ENCODE measurements at places on chromosomes 13 and 19.

GRCh38 chr13:64540468-64540867 lies 2689.7 kb downstream of the PCDH9 start:
- DNase-seq: no peak

- no peak for DNase-seq
Measured at GRCh38 chr13:40348096-40348679, 318.3 kb downstream of the FOXO1 start.

GRCh38 chr19:53981376-53981951 lies 10.0 kb upstream of the CACNG6 start:
- no peak for DNase-seq

- DNase-seq: no peak
Measured at GRCh38 chr19:56690670-56691069, 19.1 kb upstream of the ZNF835 start.

GRCh38 chr19:12789904-12790619 lies 1.2 kb upstream of the JUNB start:
- peak; percentile 87 for DNase-seq

- DNase-seq: no peak
Measured at GRCh38 chr13:85278851-85279250, 520.4 kb downstream of the SLITRK6 start.

DNA sequence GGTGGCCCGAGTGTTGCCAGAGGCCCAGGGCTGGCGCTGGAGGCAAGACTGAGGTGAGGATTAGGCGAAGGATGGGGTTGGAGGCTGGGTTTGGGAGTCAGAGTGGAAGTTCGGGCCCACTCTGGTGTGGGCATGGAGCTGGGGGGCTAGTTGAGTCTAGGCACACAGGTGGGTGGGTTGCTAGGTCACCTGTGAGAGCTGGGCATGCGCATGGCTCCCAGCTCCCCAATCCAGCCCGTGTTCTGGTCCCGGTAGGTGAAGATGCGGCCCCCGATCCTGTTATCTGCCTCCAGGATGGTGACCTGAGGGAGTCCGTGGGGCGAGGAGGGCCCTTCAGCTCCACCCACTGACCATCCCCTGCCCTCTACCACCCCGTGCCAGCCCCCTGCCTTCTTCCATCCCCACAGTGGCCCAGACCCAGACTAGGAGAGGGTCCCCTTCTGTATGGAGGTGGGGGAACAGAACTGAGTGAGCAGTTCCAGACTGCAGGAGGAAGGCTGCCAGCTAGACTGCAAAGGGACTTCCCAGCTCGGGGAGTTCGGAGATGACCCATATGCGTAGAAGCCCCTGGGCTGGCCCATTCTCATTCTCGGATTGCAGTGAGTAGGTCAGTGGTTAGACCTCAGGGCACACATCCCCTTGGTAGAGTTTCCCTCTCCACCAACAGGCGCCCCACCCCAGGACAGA lies 1.7 kb downstream of the IL4I1 start:
- DNase-seq: no peak

DNA sequence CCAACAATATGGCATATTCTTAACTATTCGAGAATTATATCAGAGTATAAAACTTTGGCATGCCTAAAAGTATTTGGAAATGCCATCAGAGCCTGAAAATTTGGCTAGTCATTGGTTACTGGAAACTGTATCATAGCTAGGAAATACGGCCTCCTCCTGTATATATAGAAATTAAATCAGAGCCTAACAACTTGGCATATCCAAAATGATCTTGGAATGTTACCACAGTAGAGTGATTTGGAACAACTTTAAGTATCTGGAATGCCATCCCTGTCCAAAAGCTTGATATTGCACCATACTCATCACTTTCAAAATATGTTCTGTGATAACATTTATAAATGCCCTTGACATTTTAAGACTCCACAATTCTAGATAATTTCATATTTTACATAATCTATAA lies 335.8 kb downstream of the SLITRK1 start:
- no peak for DNase-seq

- no peak for DNase-seq
Measured at GRCh38 chr19:1486720-1487575, 3.2 kb downstream of the PCSK4 start.

GRCh38 chr19:15776991-15777970 lies 10.2 kb upstream of the OR10H5 start:
- no peak for DNase-seq

- peak; percentile 6 for DNase-seq
Measured at GRCh38 chr13:87827479-87827878, 156.3 kb downstream of the SLITRK5 start.

DNA sequence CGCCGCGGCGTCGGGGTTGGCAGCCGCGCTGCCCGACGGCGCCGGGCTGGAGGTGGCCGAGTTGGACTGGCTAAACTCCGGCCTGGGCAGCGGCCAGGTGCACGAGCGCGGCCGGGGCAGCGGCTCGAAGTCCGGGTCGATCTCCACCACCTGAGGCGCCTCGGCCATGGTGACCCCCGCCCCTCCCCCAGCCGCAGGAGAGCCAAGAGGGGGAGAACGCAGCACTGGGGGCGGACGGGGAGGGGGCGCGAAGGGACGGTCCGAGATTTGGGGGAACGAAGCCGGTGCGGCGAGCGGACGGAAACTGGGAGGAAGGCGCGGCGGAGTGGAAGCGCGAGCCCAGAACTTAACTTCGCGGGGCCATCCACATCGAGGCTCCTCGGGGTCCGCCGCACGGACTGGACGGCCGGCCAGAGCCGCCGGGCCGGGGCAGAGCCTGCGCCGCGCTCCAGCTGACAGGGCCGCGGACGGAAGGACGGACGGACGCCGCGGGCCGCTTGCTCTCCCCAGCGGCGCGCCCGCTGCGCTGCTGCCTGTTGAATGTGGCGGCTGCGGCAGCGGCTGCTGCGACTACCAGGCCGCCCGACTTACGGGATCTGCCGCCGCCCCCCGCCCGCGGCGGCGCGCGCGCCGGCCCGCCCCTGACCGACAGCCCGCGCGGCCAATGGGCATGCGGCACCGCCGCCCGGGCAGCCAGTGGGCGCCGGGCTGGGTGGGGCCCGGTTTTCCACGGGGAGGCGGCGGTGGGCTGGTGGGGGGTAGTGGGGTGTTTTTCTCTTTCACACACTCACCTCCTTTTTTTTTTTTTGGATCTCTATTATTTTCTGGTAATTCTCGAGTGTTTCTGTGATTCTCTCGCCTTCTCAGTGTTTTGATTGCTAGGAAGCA lies at the start of gene FOXO1:
FOXO1 (minus strand) TSS at position 597 of the 888 bp plus-strand sequence; CDS start at position 168, 429 bp downstream.
- peak; percentile 83 for DNase-seq

DNA sequence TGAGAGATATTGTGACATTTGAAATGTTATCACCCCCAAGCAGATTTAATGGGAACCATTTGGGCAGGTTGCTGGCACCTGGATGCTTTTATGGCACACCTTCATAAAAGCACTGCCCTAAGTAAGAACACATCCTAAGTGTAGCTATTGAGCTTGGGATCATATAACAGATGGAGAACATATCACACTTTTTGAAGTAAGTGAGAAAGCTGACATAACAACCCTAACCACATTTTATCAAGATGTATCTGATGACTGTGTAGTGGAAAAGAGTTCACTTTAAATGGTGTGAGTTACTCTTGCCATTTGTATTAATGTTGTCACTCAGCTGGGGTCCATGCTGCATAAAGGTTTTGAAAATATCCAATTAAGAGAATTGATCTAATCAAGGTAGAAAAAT lies 287.9 kb downstream of the DCLK1 start:
- no peak for DNase-seq

DNA sequence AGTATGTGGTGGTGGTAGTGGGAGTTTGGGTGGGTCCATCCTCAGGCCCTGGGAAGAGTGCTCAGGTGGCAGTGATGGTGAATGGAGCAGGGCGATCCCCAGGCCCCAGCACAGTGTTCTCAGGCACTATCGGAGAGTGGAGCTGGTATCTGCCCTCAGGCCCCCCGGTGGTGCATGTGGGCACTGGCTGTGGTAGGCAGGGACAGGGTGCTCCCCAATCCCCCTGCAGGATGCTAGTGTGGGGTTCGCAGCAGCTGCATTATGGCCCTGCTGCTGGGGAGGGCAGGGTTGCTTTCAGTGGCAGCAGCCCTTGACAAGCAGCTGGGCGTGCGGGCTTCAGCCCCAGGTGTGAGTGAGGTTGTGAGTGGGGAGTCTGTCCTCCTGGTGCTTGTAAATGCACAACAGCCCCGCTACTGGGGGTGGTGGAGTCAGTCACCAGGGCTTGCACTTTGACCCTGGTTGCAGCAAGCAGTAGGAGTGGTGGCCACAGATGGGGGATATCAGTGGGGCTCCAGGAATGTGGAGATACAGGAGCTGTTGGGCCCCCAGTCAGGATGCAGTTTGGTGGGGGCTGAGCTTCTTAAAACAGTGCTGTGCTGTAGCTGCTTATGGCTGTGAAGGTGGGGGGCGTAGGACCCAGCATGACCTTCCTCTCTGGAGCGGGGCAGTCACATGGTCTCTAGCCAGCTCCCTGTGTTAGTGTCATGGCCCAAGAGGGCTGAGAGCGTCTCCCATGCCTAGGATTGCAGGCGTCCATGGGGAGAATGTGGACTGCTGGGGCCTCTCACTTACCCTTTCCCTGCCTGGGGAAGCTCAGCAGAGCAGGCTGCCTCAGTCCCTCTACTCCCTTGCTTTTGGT lies 38.7 kb upstream of the ARHGEF7 start:
- DNase-seq: no peak

GRCh38 chr19:52741951-52742485 lies 7.2 kb upstream of the ZNF611 start:
- no peak for DNase-seq

DNA sequence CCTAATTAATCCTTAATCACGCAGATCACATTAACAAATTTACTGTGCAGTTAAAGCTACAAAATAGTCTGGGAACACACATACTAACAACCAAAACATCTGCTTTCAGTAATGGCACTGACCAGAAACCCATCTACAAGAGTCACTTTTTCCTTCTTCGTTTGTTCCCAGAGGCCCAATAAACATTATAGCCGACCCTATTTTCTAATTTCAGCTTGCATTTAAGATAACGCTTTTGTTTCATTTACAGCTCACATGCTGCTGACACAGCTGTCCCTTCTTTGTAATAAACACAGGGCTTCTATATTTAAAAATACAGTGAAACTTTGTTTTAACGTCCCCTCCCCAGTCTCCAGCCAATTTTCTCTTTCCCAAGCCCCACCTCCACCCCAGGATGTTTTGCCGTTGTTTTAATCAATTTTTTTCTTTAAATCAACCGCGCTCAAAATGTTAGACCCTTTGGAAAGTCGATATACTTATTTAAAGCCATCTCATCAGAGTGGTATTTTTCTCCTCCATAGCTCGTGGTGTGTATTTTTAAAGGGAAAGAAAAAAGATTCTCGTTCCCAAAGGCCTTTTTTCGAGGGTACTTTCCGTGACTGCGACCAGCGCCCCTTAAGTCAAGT lies 1.7 kb upstream of the WBP4 start:
- DNase-seq: peak; percentile 29

DNA sequence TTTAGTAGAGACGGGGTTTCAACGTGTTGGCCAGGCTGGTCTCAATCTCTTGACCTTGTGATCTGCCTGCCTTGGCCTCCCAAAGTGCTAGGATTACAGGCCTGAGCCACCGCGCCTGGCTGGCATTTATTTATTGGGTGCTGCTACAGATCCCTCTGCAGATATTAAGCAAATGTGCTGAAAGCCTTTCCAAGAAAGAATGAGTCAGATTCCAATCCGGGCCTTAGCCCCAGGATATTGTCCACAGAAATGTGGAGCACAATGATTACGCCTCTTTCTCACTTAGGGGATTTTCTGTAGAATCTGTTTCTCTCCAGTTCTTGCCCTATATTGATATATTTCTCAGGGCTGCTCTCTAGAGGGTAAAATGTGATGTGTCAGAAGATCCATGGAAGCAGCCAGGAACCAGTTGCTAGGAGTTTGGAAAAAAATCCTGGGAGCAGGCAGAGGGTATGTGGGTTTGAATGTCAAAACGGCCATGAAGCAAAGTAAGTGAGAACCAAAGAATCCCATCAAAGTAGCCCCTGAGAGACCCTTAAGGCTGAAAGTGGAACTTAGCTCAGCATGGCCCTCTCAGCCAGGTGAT lies 24.8 kb upstream of the IGFL4 start:
- no peak for DNase-seq

- peak; percentile 29 for DNase-seq
Measured at GRCh38 chr13:27953676-27954405, 15.3 kb downstream of the CDX2 start.

DNA sequence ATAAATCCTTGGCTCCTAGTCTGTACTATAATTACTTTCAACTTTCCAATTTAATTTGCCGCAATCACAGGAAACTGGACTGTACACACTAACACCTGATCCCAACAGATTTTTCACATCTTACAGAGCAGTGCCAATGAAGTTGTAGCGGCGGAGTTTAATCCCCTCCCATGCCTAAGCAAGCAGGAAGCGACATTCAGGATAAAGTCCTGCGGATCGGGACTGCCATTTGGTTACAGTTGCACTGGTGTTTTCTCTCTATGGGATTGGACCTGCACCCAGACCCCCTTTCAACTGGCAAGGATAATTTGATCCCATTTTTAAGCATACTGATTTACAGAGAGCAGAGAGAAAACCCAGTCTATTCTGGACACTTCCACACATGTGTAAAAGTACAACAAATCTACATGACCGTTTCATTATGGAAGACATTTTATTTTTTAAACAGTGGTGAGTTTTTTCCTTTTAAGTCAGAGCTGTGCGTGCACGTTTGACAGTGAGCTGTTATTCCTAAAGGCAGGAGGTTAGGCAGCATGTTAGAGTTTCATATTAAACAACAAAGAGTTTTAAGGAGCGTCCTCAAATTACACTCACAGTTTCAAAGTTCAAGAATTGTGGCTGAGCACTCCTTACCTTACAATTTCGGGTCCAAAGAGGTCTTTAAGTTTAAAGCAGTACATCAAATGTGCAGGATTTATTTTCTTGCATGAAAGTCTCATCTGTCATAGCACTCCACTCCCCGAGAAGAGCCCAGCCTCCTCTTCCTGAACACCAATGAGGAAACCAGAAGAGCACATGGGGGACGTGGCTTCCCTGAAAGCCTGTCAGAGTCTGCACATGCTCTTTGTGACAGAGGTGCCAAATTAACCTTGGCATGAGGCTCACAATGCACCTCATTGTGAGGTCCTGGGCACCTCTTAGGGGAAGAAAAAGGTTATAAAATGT lies 141.6 kb upstream of the RFC3 start:
- DNase-seq: peak; percentile 6

DNA sequence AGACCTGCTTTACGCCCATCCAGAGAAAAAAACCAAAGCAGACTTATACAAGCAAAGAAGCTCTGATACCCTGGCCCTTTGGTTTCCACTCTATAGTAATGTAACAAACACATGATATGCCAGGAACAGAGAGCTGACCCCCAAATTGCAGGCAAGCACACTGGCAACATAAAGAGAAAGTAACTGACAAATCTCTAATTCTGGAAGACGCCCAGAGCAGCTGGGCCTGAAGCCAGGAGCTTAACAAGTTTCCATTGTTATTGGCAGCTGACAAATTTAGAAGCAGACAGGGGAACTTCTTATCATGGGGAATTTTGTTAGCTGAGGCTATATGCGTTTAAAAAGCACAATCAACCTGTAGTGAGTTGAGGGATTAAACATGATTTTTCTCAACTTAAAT lies 158.0 kb downstream of the DLEU7 start:
- DNase-seq: peak; percentile 78

DNA sequence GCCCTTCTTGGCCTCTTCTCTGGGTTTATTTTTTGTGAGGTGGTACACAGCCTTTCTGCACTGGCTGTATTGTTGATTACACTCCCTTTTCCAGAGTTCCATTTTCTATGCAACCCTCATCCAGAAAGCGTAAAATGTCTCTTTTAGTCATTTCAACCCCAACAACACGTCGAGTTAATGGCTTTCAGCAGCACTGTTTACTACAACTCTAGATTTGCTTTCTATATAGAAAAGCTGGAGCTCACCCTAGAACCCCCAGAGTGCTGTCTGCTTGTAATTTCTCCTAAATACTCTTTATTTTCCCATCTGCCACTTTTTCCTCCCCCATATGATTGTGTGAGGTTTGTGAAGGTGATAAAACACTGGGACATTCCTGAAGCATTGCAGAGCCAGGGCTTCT lies 148.9 kb upstream of the TMTC4 start:
- no peak for DNase-seq
